ENCODE measurements at places on chromosomes 5 and 9. TPM values are rescaled to one million over a fixed set of nuclear protein-coding genes. Genes with fewer than 3 reads are reported as not detected.

DNA sequence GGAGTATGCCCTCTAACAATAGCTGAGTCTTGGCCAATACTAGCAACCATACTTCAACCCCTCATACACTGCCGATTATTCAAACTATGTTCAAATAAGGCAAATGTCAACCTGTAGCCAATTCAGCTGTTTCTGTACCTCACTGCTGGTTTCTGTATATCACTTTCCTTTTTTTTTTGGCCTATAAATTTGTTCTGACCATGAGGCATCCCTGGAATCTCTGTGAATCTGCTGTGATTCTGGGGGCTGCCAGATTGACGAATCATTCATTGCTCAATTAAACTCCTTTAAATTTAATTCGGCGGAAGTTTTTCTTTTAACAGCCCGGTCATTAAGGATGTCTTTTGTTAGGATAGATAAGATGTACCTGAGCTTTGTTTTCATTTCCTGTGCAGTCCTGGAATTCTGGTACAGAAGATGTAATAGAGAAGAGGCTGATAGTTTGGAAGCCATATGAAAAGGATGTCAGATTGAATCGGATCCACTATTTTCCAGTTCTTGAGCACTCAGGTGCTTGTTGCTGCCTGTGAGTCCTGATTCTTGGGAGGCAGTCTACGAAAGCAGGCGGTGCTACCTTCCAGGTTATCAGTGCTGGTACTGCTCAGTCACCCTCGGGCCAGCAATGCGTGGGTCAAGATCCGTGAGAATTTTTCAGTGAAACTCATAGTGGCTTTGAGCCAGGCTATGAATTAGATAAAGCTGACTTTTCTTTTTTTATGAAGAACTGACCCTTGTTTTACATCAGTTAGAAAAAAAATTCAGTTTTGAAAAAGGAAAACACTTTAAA is 106.2 kb upstream of the TUT7 start:
- no peak for DNase-seq

TMEM171 gene
- total RNA-seq = not detected

PLPPR1 gene
- total RNA-seq = 0.95 TPM

DNA sequence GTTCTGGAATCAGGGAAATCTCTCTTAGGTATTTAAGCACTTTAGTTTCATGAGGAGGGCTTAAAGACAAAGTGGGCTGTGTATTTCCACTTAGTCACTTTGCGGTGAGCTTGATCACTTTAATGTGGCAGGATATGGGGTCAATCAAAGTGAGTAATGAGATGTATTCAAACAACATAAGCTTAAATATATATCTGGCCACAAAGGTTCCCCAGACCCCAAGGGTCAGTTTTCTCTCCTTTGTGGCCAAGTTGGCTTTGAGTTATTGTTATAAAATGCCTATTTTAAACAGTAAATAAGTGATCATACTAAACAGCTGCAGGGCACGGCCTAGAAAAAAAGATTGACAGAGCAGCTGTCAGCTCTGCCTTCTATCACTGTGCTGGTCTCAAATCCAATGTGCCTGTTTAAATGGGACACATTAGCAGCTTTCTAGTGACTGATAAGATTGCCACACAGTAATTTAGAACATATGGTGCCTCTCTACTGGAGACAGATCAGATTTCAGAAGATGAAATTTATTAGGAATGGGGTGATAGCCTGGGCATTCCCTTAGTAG is 363.9 kb downstream of the AGTPBP1 start:
- DNase-seq = no peak

IL33 gene
- 123 TPM for total RNA-seq

Data from urinary bladder (tissue), 4 donors.